CD4-positive, alpha-beta T cell (primary cell): ENCODE measurements at places on chromosomes 13 and 19. TPM values are rescaled to one million over a fixed set of nuclear protein-coding genes. Genes with fewer than 3 reads are reported as not detected.

DNA sequence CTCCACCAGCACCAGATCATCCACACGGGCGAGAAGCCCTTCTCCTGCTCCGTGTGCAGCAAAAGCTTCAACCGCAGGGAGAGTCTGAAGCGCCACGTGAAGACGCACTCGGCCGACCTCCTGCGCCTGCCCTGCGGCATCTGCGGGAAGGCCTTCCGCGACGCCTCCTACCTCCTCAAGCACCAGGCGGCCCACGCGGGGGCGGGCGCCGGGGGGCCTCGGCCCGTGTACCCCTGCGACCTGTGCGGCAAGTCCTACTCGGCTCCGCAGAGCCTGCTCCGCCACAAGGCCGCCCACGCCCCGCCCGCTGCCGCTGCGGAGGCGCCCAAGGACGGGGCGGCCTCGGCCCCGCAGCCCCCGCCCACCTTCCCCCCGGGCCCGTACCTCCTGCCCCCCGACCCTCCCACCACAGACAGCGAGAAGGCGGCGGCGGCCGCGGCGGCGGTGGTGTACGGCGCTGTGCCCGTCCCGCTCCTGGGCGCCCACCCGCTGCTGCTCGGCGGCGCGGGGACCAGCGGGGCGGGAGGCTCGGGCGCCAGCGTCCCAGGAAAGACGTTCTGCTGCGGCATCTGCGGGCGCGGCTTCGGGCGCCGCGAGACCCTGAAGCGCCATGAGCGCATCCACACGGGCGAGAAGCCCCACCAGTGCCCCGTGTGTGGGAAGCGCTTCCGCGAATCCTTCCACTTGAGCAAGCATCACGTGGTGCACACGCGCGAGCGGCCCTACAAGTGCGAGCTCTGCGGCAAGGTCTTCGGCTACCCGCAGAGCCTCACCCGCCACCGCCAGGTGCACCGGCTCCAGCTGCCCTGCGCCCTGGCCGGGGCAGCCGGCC, 9.4 kb downstream of the ZNF784 start:
- DNase-seq, result no peak

DNA sequence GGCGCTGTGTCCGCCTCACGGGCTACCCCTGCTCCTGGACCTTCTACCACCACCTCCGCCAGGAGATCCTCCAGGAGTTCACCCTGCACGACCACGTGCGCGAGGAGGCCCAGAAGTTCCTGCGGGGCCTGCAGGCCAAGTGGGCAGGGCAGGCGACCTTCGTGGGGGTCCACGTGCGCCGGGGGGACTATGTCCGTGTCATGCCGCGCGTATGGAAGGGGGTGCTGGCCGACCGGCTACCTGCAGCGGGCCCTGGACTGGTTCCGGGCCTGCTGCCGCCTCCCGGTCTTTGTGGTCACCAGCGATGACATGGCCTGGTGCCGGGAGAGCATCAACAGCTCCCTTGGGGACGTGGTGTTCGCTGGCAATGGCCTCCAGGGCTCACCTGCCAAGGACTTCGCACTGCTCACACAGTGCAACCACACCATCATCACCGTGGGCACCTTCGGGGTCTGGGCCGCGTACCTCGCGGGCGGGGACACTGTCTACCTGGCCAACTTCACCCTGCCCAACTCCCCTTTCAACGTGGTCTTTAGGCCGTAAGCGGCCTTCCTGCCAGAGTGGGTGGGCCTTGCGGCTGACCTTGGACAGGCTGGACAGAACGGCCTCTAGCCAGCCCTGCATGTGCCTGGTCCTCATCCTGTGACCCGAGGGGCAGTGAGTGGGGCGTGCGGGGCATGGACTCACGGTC, 7.8 kb upstream of the NTN5 start:
- DNase-seq, result no peak

GRCh38 chr19:49256691-49257090, 68.3 kb downstream of the SLC6A16 start:
- DNase-seq, result no peak

DNA sequence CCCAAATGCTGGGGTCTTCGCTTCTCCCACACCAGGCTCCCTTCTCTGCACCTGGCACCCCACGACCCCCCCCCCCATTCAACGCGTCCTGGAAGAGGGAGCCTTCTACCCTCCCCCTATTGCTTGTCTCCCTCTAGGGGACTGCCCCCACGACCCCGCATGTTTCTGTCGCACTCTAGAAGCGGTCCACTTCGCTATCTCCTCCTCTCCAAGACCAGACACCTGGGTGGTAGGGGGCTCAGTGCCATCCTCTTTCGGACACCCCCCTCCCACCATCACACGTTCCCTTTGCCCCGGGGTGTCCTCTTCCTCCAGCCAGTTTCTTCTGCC, 1.5 kb downstream of the TGFB1 start:
- DNase-seq, result no peak

DNA sequence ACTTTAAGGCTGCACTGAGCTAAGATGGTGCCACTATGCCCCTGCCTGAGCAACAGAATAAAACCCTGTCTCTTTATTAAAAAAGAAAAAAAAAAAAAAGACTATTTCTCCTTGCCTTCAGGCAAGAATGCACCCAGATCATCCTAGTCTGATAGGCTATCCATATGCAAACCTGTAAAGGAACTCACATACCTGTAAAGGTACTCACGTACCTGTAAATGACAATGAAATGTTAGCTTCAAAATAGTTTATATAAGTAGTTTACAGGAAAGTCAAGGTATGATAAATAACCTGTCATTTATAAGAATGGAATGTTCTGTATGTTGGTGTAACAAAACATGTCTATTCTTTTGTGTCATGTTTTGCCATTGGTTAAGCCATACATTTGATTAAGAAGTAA, 86.3 kb downstream of the PIBF1 start:
- no peak for DNase-seq

KCTD12 gene
- 4.8 TPM for total RNA-seq

DNA sequence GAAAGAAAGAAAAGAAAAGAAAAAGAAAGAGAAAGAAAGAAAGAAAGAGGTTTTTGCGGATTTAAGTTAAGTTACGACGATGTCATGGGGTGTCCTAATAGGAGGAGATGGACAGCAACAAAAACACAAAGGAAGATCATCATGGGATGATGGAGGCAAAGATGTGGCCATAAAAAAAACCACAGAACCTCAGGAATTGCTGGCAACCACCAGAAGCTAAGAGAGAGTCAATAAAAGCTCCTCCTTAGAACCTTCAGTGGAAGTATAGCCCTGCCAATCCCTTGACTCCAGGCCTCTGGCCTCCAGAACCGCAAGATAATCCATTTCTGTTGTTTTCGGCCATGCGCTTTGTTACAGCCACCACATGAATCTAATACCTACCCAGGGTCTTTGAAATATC, 11.5 kb downstream of the PLEKHA4 start:
- no peak for DNase-seq

DNA sequence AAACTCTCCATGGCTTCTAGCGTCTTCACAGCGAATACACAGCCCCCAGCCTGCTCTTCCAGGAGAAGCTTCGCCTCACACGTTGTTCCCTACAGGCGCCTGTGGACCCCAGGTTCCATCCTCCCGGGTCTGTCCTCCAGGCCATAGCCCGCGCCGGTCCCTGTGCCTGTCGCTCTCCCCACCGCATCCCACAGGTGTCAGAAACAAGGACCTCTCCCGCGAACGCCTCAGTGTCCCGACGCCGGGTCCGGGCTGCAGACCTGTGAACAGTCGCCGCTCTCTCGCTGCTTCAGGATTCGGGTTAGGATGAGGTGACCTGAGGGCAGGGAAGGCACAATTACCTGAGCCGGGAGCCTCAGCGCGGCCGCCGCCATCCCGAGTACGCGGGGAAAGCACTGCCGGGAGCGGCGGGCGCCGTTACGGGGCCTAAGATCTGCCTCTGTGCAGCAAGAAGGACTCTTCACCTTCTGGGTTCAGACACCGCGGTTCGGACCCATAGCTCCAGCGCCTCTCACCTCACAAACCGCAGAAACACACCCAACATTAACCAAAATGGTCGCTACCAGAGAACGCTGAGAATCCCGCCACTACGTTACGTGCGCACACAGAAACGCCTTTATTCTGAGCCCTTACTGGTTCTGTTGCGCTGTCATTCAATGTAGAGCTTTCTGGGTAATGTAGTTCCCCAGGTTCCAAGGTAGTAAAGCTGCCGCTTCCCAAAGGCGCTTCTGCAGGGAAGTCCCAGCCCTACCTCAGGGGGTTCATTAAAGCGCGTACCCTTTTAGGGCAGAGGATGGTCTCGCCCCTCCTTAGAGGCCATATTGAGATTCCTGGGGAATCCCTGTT, at the start of gene ZNF418:
ZNF418 (minus strand) TSS at position 583 of the 846 bp plus-strand sequence. CDS start 1,580 bp downstream, outside the sequence.
- peak; percentile 68 for DNase-seq

GRCh38 chr13:74661851-74662250, 527.6 kb upstream of the KLF12 start:
- no peak for DNase-seq

DNA sequence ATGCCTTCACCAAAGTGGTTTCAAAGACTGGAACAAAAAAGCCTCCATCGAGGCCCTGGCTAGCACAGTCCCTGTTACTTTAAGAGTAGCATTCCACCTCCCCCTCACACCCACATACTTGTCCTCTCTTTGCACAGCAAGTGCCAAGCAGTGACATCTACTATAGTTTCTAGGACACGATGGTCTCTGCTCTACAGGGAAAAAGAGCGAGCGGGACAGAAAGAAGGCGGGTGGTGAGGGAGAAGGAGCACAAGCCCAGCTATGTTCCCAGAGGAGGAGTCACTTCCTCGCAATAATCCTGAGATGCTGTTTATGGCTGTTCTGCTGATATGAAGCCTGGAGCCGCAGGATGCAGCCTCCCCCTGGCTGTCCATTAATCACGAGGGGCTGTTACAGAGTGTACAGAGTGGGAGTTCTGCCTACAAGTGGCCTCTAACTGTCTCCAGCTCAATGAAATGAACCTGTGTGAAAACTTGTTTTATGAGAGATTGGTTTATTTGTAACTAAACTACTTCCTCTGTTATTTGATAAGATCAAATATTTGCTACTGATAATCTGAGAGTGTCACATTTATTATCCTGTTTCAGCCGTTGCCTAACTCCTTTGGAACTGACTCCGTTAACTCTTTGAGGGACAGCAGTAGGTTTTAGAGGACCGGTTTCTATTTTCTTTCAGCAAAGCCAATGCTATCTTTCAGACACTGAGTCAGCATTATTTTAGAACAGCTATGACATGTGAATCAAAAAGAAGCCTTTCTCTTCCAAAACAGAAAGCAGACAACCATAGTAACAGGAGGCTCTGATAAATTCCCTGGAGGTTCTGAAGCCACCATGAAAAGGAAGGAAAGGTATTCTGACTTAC, 208.0 kb downstream of the SPRY2 start:
- no peak for DNase-seq

TNNT1 gene
- not detected for total RNA-seq

KLK15 gene
- not detected for total RNA-seq

ZNF888 gene
- total RNA-seq, result 3.0 TPM

DNA sequence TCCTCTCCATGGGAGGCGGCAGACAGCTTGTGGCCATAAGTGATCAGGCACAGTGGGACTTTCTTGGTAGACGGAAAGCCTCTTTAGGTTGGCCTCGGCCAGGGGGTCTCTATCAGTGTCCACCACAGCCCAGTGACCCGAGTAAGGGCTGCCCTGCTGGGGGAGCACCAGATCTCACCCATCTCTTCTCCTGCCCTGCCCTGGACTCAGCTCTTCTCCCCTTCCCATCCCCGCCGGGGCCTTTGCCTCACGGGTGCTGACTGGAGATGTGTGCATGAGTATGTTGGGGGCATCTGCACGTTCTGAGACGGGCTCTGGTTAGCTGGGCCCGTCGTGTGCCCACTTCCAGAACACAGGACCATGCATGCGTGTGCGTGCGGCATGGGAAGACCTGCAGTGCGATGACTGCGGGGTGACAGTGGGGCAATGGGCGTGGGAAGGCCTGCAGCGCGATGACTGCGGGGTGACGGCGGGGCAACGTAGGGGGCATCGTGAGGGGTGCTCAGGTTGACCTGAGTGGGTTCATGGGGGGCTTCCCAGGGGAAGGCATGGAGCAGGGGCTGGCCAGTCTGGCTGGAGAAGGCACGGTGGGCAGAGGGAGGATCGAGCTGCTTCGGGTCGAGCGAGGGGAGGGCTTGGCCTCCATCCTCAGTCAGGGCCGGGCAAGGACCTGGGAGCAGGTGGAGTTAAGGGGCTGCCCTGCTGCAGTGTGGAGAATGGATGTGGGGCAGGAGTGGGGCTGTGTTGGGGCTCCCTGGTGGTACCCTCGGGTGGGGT, 15.9 kb downstream of the EPN1 start:
- DNase-seq, result no peak

DNA sequence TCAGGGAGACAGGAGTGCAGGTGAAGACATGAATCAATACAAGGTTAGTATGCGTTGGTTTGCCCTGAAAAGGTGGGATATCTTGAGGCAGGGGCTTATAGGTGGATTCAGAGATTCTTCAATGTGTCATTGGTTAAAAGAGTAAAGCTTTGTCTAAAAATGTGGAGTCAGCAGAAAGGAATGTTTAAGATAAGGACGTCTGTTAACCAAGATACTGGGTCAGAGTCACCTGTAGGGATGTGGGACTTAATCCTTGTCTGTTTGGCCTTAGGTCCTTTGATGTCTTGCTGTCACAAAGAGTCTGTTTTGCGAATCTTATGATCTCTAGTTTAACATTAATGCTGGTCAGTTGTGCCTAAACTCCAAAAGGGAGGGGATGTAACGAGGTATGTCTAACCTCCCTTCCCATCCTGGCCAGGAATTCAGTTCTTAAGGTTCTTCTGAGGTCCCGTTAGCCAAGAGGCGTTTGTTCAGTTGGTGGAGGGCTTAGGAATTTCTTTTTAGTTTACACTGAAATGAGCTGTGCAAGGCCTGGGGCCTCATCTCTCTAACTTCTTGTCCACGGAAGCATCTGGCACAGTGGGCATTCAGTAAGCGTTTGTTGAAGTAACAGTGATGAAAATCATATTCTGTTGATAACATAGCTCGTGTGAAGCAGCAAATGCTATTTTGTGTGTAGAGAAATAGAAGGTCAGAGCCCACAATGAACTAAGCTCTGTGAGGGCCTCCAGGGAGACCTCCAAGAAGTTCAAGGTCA, 96.2 kb upstream of the RNF113B start:
- DNase-seq, result no peak

LRRC63 gene
- 0.17 TPM for total RNA-seq

GRCh38 chr13:66657165-66657881, 572.8 kb downstream of the PCDH9 start:
- DNase-seq, result no peak

- DNase-seq, result no peak
These were observed 8.1 kb upstream of the MUC16 start for GRCh38 chr19:9018163-9018875.

DNA sequence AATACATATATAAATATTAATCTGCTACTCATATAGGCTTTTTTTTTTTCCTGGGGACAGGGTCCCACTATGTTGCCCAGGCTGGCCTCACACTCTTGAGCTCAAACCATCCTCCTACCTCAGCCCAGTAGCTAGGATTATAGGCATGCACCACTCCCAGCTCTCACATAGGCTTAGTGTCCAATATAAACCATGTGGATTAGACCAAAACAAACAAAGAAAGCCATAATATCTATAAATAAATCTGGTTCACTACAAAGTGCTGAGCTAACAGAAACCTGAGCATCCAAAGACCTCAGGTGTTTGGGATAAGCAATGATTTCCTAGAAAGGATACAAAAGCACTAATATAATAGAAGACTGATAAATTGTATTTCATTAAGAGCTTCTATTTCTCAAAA, 26.0 kb downstream of the TBC1D4 start:
- DNase-seq, result no peak
